Kidney (tissue), 22 donors: ENCODE measurements at places on chromosomes 11 and 22. TPM values are rescaled to one million over a fixed set of nuclear protein-coding genes. Genes with fewer than 3 reads are reported as not detected.

ATG13 gene
- total RNA-seq = 73.5 TPM

TIMP3 gene
- total RNA-seq = 818 TPM

TYR gene
- total RNA-seq = not detected

IL18 gene
- 25.2 TPM for total RNA-seq

WBP2NL gene
- 2.5 TPM for total RNA-seq

GNB1L gene
- total RNA-seq = 4.4 TPM

SLC22A12 gene
- 5.3 TPM for total RNA-seq

CELSR1 gene
- 49.9 TPM for total RNA-seq

IFITM1 gene
- total RNA-seq = 440 TPM

MFRP gene
- not detected for total RNA-seq

CCDC87 gene
- total RNA-seq = 1.0 TPM

ZDHHC13 gene
- total RNA-seq = 18.9 TPM

POU2AF3 gene
- total RNA-seq = 4.3 TPM

TNNT3 gene
- total RNA-seq = 0.60 TPM

VPREB1 gene
- not detected for total RNA-seq

FGF3 gene
- not detected for total RNA-seq

OR52E1 gene
- total RNA-seq = not detected

UPK3A gene
- not detected for total RNA-seq

FAM111B gene
- total RNA-seq = 2.2 TPM

MS4A6E gene
- 0.38 TPM for total RNA-seq

TMEM45B gene
- total RNA-seq = 17.7 TPM

YPEL1 gene
- 6.1 TPM for total RNA-seq

PRAME gene
- total RNA-seq = 1.7 TPM

ZNF70 gene
- 6.6 TPM for total RNA-seq

LRRC74B gene
- not detected for total RNA-seq

LARGE1 gene
- 22.9 TPM for total RNA-seq

SLN gene
- total RNA-seq = not detected

GGTLC2 gene
- total RNA-seq = 0.76 TPM

THY1 gene
- total RNA-seq = 17.5 TPM

TSPAN32 gene
- 6.1 TPM for total RNA-seq

SERHL2 gene
- 3.1 TPM for total RNA-seq

NNMT gene
- total RNA-seq = 1,451 TPM

IMMP1L gene
- total RNA-seq = 23.8 TPM

FADS2 gene
- total RNA-seq = 49.2 TPM
